ENCODE measurements at places on chromosomes 2 and 18.

DNA sequence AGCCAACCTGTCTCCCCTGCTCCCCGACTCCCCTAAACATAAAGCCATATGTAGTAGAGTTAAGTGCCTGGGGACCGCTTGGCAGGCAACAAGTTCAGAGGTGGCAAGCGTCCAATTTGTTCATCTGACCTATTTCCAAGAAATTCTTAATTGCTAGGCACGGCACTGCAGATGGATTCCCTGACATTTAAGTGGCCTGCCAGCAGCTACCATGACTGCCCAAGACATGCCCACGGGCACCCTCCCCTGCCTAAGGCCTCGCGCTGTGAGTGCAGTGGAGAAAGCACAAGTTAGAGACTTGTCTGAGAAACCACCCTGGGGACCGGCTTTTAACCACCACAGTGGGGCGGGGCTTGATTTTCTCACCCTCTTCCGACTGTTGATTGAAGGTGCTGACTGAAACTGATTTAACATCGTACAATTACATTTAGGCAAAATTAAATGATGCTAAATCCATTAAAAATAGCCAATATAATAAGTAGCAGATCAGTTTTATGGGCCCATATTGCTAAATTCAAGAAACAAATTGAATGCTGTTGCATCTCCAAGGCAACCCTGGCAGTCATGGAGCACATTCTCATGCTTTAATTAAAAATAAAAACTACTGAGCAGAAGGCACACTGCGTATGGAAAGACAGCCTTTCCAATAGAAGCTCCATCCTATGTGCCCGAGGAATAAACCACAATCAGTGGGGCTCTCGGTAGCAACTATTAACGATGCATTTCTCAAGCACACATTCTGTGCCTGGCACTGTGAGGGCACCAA, 163.6 kb upstream of the ACAA2 start:
- no peak for DNase-seq

DNA sequence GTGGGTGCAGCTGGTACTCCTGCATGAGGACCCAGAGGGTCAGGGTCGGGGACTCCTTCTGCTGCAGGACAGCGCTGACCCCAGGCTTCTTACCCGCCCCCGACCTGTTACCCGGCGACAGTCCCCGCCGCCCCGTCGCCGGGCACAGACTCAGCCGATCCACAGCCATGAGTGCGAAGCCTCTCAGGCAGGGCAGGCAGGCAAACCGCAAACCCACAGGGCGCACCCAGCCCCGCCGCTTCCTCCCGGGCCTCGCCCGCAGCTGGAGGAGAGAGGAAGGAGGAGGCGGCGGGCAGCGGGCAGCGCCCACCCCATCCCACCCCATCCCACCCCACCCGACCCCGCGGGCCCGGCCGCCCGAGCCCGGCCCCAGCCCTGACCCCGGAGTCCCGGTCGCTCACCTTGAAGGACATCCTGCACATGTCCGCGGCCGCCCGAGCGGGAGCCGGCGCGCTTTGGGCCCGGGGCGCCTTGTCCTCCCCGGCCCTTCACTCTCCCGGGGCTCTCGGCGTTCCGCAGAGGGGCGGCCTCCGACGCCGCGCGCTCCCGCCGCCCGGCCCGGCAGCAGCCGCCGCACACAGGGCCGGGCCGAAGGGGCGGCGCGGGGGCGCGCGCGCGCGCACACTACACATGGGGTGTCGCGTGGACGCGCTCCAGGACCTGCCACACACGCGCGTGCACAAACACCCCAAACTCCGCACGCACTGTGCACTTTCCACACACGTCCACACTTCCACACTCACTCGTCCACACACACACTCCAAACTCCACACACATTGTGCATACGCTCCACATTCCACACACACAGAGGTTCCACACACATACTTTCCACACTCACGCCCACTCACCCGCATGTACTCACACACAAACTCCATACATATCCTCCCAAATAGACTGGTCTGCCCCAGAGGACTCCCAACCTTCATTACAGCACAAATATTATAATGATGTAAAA, at the start of gene ANKRD29:
TSS of gene ANKRD29 (minus strand) at position 603 of the 955 bp plus-strand sequence. CDS start at position 422, 181 bp downstream.
- DNase-seq, result no peak

DNA sequence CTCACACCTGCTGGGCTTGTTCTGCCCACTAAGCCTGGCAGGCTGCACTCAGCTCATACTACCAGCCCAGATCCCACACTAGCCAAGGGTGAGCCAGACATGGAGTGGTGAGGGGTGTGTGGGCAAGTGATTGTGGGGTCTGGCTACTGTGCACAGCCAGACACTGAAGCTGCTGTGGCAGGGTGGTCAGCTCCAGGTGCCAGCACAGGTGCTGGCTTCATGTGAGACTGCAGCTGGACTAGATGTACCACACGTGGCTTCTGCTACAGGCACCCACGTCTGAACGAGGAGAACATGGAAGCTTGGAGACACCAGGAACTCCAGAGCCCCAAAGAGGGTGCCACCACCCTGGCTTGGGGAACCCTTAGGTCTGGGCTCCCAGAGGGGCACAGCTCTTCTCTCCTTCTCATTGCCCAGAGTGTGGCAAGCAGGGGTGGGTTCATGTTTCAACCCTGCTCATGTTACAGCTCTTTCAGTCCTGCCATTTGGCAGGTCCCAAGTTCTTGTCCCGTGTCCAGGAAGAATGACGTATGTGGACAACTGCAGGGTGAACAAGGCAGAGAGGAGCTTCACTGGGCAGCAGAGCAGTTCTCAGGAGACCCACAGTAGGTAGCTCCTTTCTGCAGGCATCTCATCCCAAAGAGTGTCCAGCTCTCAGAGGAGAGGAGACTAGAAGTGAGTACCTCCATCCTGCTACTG, 1624.2 kb upstream of the TMEFF2 start:
- no peak for DNase-seq

DNA sequence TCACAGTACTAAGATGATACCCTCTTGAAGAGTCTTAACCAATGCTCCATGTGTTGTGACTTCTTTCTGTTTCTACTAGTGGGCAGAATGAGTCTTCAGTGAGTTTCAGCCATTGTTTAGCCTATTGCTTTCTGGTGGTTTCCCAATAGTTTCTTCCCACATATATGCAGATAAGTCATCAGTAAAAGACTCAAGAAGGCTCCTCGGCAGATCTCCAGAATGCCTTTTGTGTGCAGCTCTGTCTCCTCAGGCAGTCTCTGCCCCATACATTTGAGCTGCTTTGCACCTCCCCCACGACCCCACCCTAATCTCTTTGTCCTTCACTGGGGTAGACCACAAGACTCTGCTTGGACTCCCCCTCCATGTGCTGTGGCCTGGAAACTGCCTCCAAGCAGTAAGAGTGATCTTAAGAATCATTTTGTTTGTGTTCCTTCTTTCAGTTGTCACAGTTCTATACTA, 71.6 kb upstream of the CHRNA1 start:
- DNase-seq, result peak; percentile 33

DNA sequence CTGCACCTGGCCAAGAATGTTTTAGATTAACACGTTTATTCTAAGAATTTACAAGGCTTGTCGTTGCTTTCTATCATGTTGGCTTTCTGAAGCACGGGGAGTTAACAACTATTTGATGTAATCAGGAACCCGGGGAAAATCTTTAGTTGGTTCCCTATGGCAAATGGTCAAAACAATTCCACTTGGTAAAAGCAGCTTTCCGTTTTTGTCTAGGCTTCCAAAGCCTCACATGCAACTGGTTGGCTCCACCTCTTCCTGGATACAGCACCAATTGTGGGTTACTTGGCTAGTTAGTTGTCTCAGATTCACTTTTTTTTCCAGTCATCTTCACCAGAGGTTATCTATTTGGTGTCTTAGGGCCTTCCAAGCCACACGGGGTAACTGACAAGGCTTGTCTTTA, 2.8 kb downstream of the COLEC12 start:
- no peak for DNase-seq

GRCh38 chr18:79413025-79413424, 17.3 kb downstream of the NFATC1 start:
- no peak for DNase-seq

DNA sequence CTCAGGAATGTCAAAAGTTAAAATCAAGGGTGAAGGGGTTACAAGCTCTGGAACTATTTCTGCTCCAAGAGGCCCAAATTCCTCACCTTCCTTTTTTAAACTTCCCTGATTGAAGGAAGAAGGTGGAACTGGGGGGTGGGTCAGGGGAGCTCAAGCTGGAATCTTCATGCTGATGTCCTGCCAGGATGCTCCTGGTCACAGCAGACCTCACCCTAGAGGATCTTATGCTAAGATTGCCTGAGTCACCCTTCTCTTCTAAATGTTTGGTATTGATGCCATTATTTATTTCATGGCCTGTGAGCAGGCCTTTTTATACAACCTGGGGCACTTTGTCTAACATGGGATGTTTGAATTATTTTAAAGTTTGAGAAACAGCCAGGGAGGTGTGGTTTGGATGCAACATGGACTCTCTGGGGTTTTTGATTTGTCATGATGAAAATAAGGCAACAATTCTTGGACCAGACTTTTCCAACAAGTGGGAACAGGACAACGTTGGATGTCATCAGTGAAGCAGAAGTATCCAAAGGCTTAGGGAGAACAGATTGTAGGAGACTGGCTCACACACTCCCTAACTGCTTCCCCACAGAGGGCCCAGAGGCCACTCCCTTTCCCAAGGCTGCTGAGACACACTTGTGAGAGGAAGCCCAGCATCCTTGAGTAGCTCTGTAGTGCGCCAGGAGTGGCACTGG, 420.2 kb upstream of the MEX3C start:
- DNase-seq, result no peak

GRCh38 chr2:60764736-60765534, 8.9 kb downstream of the PAPOLG start:
- DNase-seq, result no peak

DNA sequence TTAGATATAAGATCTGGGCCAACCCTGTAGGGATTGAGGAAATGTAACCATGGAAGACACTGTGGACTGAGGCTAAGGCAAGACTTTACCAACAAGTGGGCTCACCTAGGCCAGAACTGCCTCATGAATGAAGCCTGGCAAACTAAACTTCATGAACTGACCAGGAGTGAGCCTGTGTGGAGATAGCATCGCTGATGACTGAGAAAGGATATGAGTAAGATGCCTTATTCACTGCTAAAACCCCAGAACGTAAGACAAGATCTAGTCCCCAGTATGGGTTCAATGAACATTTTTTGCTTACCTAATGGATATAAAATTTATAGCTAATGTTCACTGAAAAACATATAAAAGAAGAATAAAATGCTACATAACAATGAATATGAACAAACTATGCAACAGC, 399.8 kb downstream of the SATB2 start:
- no peak for DNase-seq

DNA sequence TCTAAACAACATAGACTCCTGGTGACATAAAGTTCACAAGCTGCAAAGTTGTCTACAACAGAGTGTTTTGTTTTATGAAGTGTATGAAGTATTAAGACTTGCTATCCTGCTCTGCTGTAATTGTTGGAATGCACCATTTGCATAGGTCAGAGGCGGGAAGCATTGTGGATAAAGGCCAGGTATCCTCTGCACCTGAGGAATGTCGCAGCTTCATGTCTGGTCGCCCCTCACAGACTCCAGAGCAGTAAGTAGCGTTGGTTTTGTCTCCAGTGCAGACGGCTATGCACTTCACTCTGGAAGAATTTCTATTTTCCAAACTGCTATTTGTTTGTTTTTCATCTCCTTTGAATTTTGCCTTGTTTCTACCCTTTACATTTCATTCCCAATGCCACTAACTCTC, 63.1 kb downstream of the UNC80 start:
- no peak for DNase-seq

- peak; percentile 63 for DNase-seq
Measured at GRCh38 chr2:128585706-128586105, 267.0 kb upstream of the HS6ST1 start.

DNA sequence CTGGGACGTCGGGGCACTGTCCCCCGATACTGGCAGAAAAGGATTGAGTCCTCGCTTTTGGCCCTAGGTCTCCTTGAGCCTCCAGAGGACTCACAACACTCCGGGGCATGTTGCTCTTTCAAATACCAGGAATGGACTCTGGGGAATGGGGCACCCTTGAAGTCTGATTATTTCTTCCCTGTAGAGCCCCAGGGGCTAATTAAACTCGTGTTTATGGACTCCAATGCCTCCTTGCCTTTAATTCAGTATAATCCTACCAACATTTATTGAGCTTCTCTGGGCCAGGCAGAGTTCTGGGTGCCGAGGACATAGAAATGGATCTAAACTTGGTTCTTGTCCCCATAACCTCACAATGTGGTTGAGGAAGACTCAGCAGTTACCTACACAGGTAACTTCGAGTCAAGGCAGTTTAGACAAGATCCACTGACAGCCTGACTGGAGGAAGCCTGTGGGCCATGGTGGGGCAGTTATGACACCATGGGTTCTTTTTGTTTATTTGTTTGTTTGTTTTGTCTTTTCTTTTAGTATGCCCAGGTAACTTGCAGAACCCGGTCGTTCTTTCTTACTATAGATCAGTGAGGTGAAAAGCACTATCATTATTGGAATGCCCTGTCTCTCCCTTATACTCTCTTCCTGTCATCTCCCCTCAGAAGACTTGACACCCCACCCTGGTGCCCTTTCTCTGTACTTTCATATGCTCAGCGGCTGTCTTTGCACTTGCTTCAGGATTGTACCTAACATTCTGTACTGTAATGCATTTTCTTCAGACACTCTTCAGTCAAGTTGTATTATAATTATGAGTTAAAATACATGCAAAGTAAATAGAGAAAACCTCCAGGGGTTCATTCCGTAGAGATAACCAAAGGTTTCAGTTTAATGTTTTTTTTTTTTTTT, 3.2 kb downstream of the CFLAR start:
- peak; percentile 39 for DNase-seq

DNA sequence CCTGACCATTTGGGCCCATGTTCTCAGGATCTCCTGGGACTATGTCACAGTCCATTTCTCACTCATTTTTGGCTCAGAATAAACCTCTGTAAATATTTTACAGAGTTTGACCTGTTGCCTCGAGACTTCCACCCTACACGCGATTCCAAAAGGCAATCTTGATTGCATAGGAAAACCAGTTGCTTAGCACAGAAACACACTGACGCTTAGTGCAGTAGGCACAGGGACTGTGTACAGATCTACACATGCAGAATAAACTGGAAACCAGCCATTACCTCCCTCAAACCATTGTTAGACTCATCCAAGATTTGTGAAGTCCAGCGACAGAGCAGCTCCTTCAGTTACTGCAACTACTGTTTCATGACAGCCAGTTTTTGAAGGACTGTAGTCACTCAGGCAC, 73.0 kb downstream of the NCKAP5 start:
- no peak for DNase-seq

DNA sequence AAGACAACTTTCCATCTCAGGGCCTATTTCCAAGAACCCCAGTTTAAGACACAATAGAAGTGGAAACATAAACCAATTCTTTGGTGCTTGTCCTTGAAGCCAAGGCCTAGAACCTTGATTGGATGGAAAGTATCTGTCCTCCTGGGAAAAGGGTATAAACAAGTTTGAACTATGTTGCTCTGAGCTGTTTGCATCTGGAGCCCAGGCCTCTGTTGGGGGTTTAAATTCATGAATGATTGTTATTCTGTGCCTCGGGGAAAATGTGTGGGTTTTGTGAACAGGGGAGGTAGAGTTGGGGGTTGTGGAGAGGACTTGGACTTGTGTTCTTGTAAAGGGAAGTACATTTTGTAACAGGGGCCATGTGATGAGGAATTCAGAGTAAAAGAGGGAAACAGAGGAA, 406.1 kb downstream of the SLC4A3 start:
- DNase-seq, result no peak
